ENCODE measurements at places on chromosomes 4 and X. TPM values are rescaled to one million over a fixed set of nuclear protein-coding genes. Genes with fewer than 3 reads are reported as not detected.

- DNase-seq: no peak
Observed at GRCh38 chr4:40118861-40119260, 62.2 kb downstream of the N4BP2 start.

GRCh38 chr4:161952382-161952781 is 211.4 kb downstream of the FSTL5 start:
- no peak for DNase-seq

The MSANTD1 gene
- not detected for polyA plus RNA-seq

GRCh38 chr4:5126857-5127256 is 75.6 kb downstream of the STK32B start:
- no peak for DNase-seq

GRCh38 chrX:26789751-26790150 is 573.8 kb downstream of the MAGEB5 start:
- no peak for DNase-seq

- DNase-seq: no peak
Observed at GRCh38 chr4:8410066-8410625, 30.4 kb downstream of the ACOX3 start.

DNA sequence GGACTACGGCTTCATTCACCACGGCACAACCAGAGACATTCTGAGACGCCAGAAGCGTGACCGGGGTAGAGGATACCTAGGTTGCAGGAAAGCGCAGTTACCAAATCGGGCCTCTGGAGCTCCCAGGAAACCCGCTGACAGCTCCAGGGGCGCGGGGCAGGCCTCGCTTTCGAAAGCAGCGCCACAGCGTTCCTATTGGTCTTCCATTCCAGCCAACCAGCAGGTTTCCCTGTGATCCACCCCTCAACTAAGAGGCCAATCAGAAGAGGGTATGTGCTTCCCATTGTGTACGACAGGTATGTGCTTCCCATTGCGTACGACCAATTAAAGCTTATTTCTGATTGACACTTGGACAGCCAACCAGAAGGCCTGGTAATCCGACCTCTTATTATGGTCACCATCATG is 14.9 kb downstream of the SNX12 start:
- no peak for DNase-seq

DNA sequence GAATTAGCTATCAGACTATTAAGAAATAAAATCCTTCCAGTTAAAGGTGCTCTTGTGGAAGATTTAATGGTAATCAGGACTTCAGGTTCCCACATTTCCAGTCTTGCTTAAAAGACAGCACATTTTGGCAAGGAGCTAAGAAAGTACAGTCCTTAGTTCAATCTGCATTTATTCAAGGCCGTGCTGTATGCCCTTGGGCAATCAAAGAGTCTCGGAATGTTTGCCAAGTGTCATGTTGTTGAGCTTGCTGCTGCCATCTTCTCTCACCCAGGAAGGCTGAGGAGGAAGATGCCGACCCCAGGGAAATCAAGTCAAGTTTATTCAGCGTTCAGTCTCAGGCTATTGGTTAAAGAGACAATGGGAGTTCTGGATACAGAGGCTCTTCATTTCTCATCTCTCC is 388.1 kb upstream of the IGFBP7 start:
- DNase-seq: no peak

- no peak for DNase-seq
Observed at GRCh38 chr4:111066887-111067286, 444.0 kb upstream of the PITX2 start.
